Fibroblast of skin of right biceps (primary cell): ENCODE measurements at places on chromosomes 6 and 20.
A peak's percentile ranks its signal among the peaks of the same experiment; 100 is the strongest.

GRCh38 chr20:33848391-33848790 lies 37.2 kb downstream of the CHMP4B start:
- DNase-seq = no peak

GRCh38 chr20:7113577-7114466 lies 346.3 kb downstream of the BMP2 start:
- peak; percentile 38 for DNase-seq

- no peak for DNase-seq
Measured at GRCh38 chr20:37954626-37955025, 51.7 kb downstream of the VSTM2L start.

- DNase-seq = peak; percentile 31
Measured at GRCh38 chr6:48560408-48560807, 449.4 kb upstream of the PTCHD4 start.

GRCh38 chr20:61385296-61385695 lies 133.2 kb downstream of the CDH4 start:
- no peak for DNase-seq
